ENCODE measurements at places on chromosomes 6 and 20.

- DNase-seq = no peak
Observed at GRCh38 chr6:42604150-42604549, 40.3 kb downstream of the UBR2 start.

- no peak for DNase-seq
Observed at GRCh38 chr6:125120054-125120590, 33.5 kb upstream of the TPD52L1 start.

- no peak for DNase-seq
Observed at GRCh38 chr6:144259986-144260385, 25.1 kb upstream of the UTRN start.

GRCh38 chr20:16395366-16395765 lies 177.9 kb downstream of the KIF16B start:
- no peak for DNase-seq

DNA sequence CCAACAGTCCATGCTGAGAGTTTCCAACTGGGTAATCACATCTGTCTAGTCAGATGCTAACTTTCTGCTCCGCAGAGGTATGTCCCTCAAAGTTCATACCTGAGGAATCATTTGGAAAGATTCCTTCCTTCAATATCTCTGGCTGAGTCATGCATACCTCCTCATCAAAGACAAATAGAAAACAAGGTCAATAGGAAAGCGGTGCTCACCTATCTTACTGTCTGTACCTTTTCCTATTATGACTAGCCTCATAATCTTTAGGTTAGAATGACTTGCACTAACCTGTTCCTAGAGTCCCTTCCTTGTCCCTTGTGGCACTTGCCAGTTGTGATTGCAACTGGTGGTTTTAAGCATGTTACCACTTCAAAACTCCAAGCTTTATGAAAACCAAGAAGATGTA lies 78.2 kb upstream of the PTPRK start:
- DNase-seq = no peak

DNA sequence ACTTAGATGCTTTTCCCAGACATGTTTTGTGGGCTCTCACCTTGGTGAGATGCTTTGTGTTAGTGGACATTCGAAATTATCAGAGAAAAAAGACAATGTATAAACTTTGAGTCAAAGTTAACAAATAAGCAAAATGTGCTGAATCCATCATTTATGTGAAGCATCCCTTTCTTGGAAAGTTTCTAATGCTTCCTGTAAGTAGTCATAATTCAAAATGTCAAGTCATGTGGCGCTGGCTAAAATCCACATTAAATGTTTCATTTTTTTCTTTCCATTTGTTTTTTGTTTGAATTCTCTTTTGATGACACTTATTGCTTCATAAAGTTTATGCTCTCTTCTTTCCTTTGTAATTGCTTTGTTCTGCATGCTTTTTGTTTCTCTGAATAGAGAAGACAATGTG lies 107.2 kb upstream of the CENPW start:
- DNase-seq = no peak

- DNase-seq = no peak
Observed at GRCh38 chr6:148817689-148818088, 70.9 kb downstream of the UST start.

- no peak for DNase-seq
Observed at GRCh38 chr20:24481173-24481572, 11.7 kb downstream of the SYNDIG1 start.

GRCh38 chr20:24208652-24209051 lies 220.1 kb upstream of the GGTLC1 start:
- no peak for DNase-seq

- DNase-seq = no peak
Observed at GRCh38 chr20:17835934-17836300, 132.7 kb downstream of the SNX5 start.

DNA sequence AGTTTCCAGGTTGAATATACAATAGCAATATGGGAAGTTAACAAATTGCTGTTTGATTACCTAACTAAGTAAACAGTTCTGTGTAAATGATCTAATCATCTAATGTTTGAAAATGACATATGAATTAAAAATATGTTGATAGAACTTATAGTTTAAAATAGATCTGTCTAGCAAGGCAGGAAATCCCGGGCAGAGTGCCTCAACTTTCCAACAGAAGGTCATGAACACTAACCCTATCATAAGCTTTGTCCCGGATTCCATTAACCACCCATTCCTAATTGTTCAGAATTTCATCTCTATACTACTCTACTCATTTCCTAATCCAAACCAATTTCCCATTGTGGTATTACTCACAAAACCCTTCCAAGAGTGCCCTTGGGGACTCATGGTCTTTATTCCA lies 10.2 kb downstream of the TAAR1 start:
- DNase-seq = no peak

DNA sequence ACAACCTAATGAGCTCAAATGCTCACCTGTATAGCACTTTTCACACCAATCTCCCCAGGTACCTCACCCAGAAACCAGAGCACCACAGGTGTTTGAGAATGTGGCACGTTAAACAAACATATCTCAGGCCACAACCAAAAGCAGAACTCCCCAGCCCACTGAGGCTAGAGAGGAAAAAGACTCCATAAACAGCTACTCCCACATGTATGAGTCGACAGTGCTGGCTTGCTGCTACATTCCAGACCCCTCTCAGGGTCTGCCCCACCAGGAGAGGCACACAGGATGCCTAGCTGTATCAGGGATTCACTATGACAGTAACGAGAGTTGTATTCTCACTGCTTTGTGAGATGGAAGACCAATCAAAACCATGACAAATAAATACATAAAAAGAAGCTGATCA lies 242.6 kb upstream of the ARID1B start:
- DNase-seq = no peak

GRCh38 chr6:133424359-133424758 lies 183.2 kb downstream of the EYA4 start:
- no peak for DNase-seq

DNA sequence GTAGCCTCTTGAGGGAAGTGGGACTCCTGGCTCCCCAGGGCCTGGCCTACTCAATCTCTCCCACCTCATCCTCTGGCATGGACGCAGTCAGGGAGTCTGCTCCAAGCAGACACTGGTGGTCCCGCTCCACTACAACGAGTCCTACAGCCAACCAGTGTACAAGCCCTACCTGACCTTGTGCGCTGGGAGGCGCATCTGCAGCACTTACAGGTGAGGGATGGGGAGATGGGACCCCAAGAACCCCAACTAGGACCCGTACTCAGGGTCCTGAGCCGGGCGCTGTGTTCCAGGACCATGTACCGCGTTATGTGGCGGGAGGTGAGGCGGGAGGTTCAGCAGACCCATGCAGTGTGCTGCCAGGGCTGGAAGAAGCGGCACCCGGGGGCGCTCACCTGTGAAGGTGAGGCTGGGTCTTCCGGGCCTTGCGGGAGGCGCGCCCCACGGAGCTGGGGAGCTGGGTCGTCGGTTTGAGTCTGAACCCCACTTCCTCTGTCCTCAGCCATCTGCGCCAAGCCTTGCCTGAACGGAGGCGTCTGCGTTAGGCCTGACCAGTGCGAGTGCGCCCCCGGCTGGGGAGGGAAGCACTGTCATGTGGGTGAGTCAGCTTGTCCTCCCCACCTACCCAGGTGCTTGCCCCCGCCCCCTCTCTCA lies 2.1 kb downstream of the EGFL8 start:
- no peak for DNase-seq

GRCh38 chr6:44235269-44235668 lies 11.6 kb upstream of the HSP90AB1 start:
- no peak for DNase-seq

GRCh38 chr6:106648651-106649308 lies 19.4 kb downstream of the QRSL1 start:
- DNase-seq = no peak

GRCh38 chr6:144036064-144036834 lies 28.2 kb upstream of the PLAGL1 start:
- no peak for DNase-seq

DNA sequence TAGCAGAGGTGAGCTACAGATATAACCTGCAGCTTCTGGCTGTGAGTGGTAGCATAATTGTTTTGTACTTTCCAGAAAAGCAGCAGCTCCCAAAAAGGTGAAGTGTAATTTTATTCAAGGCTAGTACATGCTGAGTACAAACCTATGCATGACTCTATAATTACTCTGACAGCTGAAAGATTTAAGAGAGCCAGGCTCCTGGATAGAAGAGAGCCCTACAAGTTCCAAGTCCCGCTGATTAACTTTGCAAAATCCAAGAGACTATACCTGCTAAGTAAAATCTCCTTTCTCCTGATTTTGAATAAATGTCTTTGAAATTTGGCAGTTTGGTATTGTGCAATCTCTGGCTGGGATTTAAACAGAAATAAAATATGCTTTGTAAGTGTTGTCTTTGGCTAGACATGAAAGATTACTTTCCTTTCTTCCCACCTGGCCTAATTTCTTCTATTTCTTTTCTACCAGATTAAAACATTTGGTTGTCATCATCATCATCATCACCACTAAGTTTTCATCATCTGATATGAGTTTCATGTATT lies 79.5 kb downstream of the CTNNBL1 start:
- DNase-seq = no peak

DNA sequence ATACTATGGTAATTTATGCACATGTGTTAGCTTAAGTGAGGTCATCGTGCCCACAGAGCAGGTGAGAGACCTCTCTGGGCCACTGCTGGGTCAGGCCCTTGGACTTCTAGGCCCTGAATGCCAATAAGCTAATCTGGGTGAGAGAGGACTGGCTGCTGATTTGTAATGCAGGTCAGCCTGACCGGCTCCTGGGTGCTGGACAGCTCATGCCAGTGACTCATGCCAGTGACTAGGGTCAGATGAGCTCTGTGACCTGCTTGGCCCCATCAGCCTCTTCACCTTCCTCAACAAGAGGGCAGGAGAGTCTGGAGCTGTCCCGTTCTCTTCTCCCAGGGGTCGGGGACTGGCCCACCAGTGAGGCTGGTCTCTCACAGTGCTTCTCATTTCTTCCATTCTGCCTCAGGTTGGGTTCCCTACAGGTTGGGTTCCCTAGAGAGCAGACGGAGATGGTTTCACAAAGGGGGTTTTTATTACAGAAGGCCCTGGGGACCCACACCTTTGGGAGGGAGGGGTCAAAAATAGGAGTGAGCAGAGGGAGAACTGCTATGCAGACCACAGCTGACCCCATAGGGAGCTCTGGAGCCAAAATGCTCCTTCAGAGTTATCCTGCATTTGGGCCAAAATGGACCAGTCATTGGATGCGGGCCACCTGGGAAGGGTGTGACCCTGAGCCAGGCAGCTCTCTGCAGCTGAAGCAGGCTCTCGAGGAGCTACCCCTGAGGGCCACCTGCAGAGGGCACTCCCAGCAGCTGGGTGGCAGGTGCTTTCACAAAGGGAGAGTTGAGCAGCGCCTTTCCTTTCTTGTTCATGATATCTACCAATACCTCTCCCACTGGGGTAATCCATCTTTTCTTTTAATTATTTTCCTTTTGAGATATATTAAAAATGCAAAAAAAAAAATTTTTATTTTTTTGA lies 2.2 kb upstream of the OXT start:
- DNase-seq = no peak

DNA sequence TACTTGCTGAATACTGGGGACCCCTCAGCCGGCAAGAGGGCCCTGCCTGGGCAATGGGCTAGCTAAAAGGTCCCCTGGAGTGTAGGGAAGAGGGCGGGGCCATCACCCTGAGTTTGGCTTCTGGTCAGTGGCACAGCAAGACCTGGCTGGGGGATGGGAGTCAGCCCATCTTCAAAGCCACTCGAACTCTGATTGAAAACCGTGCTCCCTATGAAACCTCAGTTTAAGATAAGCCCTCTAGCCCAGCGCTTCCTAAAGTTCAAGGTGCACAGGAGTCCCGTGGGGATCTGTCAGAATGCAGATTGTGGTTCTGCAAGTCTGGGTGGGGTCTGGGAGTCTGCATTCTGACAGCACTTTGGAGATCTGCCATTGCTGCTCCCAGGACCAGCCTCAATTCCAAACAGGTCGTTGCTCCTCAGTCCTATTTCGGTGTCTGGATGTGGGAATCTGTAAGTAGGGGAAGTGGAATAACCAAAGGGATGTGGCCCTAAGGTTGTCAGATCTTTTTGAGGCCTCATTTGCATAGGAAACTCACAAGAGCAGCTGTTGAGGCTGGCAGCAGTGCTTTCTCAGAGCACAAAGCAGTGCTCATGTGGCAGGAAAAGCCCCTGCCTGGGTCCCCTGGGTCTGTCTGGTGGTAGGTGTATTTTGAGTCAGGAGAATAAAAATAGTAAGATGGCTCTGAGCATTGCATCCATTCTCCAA lies 85.3 kb upstream of the SCP2D1 start:
- no peak for DNase-seq

GRCh38 chr6:98037571-98037970 lies 754.6 kb upstream of the MMS22L start:
- no peak for DNase-seq

- no peak for DNase-seq
Observed at GRCh38 chr6:108734271-108734922, 113.8 kb upstream of the ARMC2 start.

DNA sequence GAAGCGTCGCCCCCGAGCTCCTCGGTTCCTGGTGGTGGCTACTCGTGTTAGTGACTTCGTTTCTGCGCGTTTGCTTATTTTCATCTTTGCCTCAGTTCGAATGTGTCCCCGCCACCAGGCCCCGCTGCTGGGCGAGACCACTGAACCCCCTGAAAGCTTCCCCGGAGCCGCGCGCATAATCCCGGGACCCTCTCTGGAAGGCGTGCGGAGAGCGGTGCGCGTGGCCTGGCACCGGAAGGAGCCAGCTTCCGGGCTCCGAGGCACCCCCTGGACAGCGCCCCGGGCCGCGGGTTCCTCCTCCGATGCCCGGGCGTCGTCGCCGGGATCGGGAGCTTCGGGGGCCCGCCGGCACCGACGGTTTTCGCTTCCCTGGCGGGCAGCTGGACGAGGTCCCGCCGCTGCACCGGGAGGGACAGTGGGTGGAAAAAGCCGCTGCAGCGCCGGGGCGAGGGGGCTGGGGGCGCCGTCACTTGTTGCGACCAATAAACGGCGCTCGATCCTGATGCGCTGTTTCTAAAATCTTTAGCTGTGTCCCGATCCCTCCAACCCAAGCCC lies 643 bp upstream of the SLC35D3 start:
- DNase-seq = no peak

GRCh38 chr20:13274275-13274861 lies 53.3 kb downstream of the ISM1 start:
- DNase-seq = no peak

- DNase-seq = peak; percentile 83
Observed at GRCh38 chr20:53926428-53927028, 143.9 kb downstream of the BCAS1 start.

- no peak for DNase-seq
Observed at GRCh38 chr20:53706466-53707370, 113.1 kb upstream of the ZNF217 start.

- no peak for DNase-seq
Observed at GRCh38 chr20:40100261-40100660, 588.8 kb downstream of the MAFB start.

- no peak for DNase-seq
Observed at GRCh38 chr6:88662653-88663174, 300.7 kb downstream of the RNGTT start.

- DNase-seq = no peak
Observed at GRCh38 chr20:33032555-33032954, 1.1 kb downstream of the BPIFB6 start.
